Ascending aorta (tissue), 2 donors: ENCODE measurements at places on chromosomes 5 and 9. TPM values are rescaled to one million over a fixed set of nuclear protein-coding genes. Genes with fewer than 3 reads are reported as not detected.

The DMRT3 gene
- not detected for total RNA-seq

The SPACA9 gene
- total RNA-seq = 5.9 TPM

- no peak overlapping the region for H3K27ac ChIP-seq
- H3K36me3 ChIP-seq = no peaks in the 10 kb centered on the region
- DNase-seq = no peak
Measured at GRCh38 chr5:149319174-149319573, 26.1 kb upstream of the GRPEL2 start.

- H3K4me1 ChIP-seq = peaks cover 5% of the 10 kb centered on the region
- no peaks in the 10 kb centered on the region for H3K36me3 ChIP-seq
- DNase-seq = no peak
- no peak overlapping the region for H3K4me3 ChIP-seq
- H3K27me3 ChIP-seq = no peaks in the 10 kb centered on the region
- no peak overlapping the region for H3K27ac ChIP-seq
Measured at GRCh38 chr5:157721159-157721558, 10.1 kb upstream of the THG1L start.

DNA sequence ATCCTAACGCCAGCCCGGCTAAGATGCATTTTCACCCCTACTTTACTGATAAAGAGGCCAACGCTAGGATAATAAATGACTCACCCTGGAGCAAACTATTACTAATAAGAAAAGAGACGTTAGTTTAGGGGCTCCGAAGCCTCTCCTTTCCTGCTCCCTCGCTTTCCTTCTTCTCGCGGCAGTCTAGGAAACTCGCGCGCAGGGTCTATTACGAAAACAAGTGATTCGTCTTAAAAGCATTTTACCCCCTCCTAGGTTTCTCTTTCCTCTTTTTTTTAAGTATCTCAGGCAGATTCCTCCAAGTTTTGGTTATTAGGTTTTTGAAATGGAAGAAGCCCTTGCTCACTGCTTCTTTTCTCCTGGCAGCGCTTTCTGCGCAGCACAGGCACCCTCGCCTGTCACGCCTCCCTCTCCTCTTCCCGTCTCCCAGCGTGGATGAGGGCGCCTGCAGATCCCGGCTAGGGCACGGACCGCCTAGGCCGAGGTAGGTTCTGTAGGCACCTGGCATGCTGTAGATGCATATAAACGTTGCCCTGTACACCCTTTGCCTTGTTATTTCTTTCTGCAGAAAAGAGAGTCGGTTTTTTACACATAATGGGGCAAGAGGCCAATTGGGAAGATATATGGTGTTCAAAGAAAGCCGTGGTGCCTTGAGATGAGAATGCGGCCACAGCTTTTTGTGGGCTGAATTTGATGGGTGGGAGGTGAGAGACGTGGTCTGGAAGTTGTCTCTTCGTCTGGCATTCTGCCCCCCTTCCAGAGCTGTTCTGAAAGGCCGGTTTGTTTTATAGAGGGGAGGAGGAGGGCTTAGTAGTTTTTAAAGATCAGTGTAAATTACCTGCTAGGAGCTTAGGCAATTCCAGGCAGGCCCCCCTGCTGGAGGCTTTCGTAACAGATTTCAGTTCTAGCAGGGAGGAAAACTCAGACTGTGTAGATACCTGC is 983 bp downstream of the GCNT1 start:
- peak overlapping the region; percentile 53 for H3K4me3 ChIP-seq
- no peak for DNase-seq
- no peak overlapping the region for H3K27ac ChIP-seq
- no peaks in the 10 kb centered on the region for H3K36me3 ChIP-seq
- H3K4me1 ChIP-seq = peaks cover 3% of the 10 kb centered on the region

The ORM2 gene
- 0.64 TPM for total RNA-seq

DNA sequence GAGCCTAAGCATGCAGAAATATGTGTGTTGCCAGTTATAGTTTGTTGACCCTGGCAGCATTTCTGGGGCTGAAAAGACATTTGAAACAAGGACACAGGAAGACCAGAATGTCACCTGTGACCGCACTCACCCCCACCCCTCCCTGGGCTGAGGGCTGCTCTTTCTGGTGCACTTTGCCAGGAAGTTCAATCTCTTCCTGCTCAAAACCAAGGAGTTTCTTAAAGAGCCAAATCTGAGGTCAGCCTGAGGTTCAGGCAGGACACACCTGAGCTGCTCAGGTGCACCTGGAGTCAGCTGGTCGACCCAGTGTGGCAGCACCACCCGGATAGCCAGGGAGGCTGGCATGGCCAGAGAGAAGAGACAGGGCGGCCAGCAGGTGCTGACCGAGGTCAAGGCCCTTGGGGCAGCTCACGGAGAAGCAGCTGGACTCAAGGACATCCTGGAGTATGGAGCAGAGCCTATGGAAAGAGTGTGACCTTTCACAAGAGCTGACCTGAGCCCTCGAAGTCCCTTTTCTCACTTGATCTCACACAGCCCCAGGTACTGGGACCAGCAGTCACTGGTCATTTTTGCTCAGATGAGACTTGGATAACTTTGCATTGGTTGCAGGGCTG is 376.9 kb upstream of the IRX4 start:
- H3K36me3 ChIP-seq = no peaks in the 10 kb centered on the region
- no peak overlapping the region for H3K27ac ChIP-seq
- no peaks in the 10 kb centered on the region for H3K27me3 ChIP-seq
- no peak overlapping the region for H3K4me3 ChIP-seq

DNA sequence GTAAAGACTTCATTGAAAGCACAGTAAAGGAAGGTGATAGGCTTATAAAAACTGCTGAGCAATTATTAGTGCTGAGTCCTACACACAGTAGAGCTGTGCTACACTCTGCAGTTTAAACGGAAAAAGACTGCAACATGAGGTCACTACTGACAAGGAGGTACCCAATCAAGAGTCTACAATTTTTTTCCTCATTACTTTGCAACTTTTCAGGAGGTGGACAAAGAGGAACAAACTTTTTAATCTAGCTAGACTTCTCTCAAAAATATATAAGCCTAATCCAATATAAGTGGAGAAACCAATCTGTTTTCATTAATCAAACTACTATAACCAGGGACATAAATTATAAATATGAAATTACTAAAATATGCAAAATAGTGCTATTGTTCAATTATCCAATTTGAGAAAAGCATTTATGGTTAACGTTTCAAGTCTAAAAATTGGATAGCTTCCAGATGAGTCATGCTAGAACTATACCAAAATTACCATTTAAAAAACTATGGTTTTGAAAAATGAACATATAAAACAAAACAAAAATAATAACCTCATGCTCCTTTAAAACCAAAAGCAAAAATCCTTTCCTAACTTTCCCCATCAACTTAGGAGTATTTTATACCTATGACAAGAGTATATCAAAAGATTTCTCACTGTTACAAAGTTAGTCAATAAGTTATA is 37.7 kb downstream of the FAM13B start:
- DNase-seq = no peak
- peaks cover 12% of the 10 kb centered on the region for H3K36me3 ChIP-seq
- H3K4me3 ChIP-seq = no peak overlapping the region
- H3K4me1 ChIP-seq = peaks cover 16% of the 10 kb centered on the region

DNA sequence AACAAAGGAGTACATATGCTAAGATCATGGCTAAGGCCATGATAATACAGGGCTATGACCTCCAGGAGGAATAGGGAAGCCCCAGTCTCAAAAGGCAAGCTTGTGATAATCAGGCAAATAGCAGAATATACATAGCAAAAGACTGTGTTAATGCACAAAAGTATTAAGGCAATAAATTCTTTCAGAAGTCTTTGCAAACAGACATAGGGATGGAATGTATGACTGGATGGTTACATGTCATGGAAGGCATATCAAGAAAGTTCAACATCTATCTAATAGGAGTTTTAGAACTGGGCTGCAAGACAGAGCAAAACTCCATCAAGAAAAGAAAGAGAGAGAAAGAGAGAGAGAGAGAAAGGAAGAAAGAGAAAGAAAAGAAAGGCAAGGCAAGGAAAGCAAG is 264.5 kb upstream of the CDH6 start:
- no peak overlapping the region for H3K4me3 ChIP-seq
- no peak for DNase-seq
- no peaks in the 10 kb centered on the region for H3K36me3 ChIP-seq
- H3K27ac ChIP-seq = no peak overlapping the region

The SLC31A2 gene
- 7.2 TPM for total RNA-seq

The CERCAM gene
- total RNA-seq = 70.5 TPM

DNA sequence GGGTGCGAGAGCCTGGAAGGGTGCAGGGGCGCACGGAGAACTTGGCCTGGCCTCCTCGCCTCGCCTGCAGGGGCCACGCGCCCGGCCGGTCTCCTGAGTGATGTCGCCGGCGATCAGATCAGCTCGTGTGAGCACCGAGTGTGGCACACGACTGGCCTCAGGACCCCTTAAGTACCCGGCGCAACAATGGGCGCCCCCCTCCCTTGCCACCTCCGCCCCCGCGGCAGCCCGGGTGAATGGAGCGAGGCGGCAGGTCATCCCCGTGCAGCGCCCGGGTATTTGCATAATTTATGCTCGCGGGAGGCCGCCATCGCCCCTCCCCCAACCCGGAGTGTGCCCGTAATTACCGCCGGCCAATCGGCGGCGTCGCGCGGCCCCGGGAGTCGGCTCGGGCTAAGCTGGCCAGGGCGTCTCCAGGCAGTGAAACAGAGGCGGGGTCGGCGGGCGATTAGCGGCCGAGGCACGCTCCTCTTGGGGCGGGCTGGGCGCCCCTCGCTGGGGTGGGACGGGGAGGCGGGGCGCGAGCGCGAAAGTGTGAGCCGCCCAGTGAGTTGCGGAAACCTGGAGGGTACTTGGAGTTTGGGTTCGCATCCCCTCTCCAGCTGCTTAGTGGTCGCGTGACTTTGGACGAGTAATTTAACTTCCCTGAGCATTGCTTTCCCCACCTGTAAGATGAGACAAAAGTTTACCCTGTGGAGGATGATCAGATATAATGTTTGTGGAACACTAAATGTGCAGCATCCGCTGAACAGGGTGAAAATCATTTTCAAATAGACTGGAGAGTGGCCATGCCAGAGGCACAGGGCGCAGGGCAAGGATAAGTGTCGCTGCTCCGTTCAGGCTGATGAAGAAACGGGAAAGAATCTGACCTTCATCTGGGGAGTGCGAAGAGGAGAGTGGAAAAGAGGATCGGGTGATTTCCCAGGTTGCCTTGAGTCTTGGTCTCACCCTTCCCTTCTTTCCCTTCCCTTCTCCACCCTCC is at the start of gene NEUROG1:
Gene NEUROG1, minus strand, starts transcription at position 145 of the 982 bp plus-strand sequence. CDS start 274 bp downstream, outside the sequence.
- H3K27me3 ChIP-seq = peaks cover 9% of the 10 kb centered on the region
- H3K36me3 ChIP-seq = no peaks in the 10 kb centered on the region
- no peaks in the 10 kb centered on the region for H3K4me1 ChIP-seq
- peak; percentile 46 for DNase-seq
- peak within 1 kb of the TSS; percentile 14 for H3K4me3 ChIP-seq
- no peak within 1 kb of the TSS for H3K27ac ChIP-seq

GRCh38 chr5:15008476-15008875 is 136.9 kb upstream of the ANKH start:
- H3K4me1 ChIP-seq = peaks cover 22% of the 10 kb centered on the region
- H3K4me3 ChIP-seq = peak overlapping the region; percentile 27
- H3K27me3 ChIP-seq = no peaks in the 10 kb centered on the region
- no peaks in the 10 kb centered on the region for H3K36me3 ChIP-seq
- DNase-seq = peak; percentile 85

The CNTFR gene
- 4.7 TPM for total RNA-seq

DNA sequence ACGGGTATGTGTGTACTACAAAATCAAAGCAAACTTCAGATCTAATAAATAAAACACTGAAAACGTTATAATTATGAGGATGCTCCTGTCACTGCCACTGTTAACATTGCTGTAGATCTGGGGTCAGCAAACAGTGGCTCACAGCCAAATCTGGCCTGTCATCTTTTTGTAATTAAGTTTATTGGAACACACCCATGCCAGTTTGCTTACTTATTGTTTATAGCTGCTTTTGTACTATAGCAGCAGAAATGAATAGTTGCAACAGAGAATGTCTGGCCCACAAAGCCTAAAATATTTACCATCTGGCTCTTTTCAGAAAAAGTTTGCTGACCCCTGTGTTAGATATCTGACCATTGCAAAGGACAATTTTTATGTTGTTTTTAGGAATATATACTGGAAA is 32.1 kb downstream of the PRRC1 start:
- no peaks in the 10 kb centered on the region for H3K27me3 ChIP-seq
- H3K4me3 ChIP-seq = no peak overlapping the region
- H3K36me3 ChIP-seq = peaks cover 20% of the 10 kb centered on the region
- H3K4me1 ChIP-seq = no peaks in the 10 kb centered on the region
- no peak for DNase-seq
- no peak overlapping the region for H3K27ac ChIP-seq

DNA sequence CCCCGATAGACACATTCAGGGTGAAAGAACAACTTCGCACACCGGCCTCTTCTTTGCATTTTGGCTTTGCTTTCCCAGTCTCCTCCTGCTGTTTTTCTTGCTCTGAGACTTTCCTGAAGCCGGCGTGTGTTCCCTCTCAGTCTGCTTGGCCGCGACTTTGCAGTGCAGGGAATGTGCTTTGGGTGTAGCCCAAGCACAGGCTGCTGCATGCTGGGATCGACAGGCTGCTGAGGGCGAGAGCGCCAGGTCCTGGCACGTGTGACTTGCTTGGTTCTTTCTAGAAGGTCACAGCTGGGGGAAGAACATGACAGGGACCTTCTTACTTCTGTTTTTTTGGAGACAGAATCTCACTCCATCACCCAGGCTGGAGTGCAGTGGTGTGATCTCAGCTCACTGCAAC is 40.6 kb downstream of the TENT4A start:
- peaks cover 2% of the 10 kb centered on the region for H3K4me1 ChIP-seq
- no peak overlapping the region for H3K4me3 ChIP-seq
- DNase-seq = no peak

DNA sequence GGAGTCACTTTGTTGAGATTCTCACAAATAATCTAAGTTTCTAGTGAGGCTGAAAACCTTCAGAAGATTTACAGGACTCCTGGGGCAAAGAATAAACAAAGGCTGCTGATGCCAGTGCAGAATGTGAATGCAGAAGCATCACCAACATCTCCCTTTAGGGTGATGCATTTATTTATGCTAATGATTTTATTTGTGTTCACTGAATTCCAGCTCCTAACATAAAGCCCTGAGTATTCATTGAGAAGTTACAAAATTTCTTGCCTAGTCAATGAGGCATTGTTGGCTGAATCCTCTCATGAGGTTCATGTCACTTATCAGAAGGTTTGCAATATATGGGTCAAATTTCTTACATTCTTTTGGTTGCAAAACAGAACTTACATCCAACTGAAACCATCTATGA is 70.0 kb downstream of the GRIN3A start:
- no peak overlapping the region for H3K27ac ChIP-seq
- no peaks in the 10 kb centered on the region for H3K4me1 ChIP-seq
- no peak overlapping the region for H3K4me3 ChIP-seq
- no peaks in the 10 kb centered on the region for H3K27me3 ChIP-seq
- no peak for DNase-seq
- H3K36me3 ChIP-seq = no peaks in the 10 kb centered on the region
